ENCODE measurements at places on chromosomes 7 and 10. TPM values are rescaled to one million over a fixed set of nuclear protein-coding genes. Genes with fewer than 3 reads are reported as not detected.
A peak's percentile ranks its signal among the peaks of the same experiment; 100 is the strongest.

DNA sequence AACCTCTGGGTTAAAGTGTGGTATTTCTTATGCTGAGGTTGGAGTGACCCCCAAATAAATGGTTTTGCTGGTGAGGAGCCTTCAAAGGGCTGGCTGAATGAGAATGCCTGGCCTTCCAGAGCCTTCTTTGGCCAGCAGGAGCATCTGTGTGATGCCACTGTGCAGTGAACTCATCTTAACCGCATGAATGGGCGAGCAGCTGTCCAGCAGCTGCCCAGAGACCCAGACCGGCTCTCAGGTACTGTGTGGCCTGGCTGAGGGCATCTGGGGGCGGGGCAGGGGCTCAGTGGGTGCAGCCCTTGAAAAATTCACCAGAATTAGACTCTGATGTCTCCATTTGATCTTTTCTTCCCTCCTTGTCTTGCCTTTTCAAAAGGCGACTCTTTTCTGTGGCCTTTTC is 59.0 kb downstream of the SYPL1 start:
- no peak for DNase-seq
- no peak overlapping the region for H3K27ac ChIP-seq
- peaks cover 9% of the 10 kb centered on the region for H3K27me3 ChIP-seq
- no peak overlapping the region for H3K4me3 ChIP-seq
- no peaks in the 10 kb centered on the region for H3K36me3 ChIP-seq
- H3K4me1 ChIP-seq = peaks cover 35% of the 10 kb centered on the region

GRCh38 chr7:67723591-67723990 is 727.0 kb downstream of the TYW1 start:
- no peaks in the 10 kb centered on the region for H3K27me3 ChIP-seq
- H3K36me3 ChIP-seq = no peaks in the 10 kb centered on the region
- no peak for DNase-seq
- no peaks in the 10 kb centered on the region for H3K4me1 ChIP-seq

GRCh38 chr10:86497621-86498020 is 24.0 kb downstream of the WAPL start:
- H3K36me3 ChIP-seq = peaks cover 5% of the 10 kb centered on the region
- H3K4me1 ChIP-seq = no peaks in the 10 kb centered on the region
- no peaks in the 10 kb centered on the region for H3K27me3 ChIP-seq
- H3K27ac ChIP-seq = no peak overlapping the region
- H3K4me3 ChIP-seq = no peak overlapping the region

GRCh38 chr10:44986670-44987069 is 8.1 kb upstream of the DEPP1 start:
- H3K36me3 ChIP-seq = peaks cover 60% of the 10 kb centered on the region
- H3K27me3 ChIP-seq = no peaks in the 10 kb centered on the region
- H3K4me3 ChIP-seq = no peak overlapping the region
- H3K27ac ChIP-seq = peak overlapping the region; percentile 6
- DNase-seq = no peak

GRCh38 chr7:128408709-128409595 is 830 bp downstream of the IMPDH1 start:
- H3K4me1 ChIP-seq = peaks cover 48% of the 10 kb centered on the region
- peaks cover 3% of the 10 kb centered on the region for H3K27me3 ChIP-seq
- peaks cover 4% of the 10 kb centered on the region for H3K36me3 ChIP-seq
- DNase-seq = no peak
- H3K4me3 ChIP-seq = peak overlapping the region; percentile 71
- peak overlapping the region; percentile 33 for H3K27ac ChIP-seq

DNA sequence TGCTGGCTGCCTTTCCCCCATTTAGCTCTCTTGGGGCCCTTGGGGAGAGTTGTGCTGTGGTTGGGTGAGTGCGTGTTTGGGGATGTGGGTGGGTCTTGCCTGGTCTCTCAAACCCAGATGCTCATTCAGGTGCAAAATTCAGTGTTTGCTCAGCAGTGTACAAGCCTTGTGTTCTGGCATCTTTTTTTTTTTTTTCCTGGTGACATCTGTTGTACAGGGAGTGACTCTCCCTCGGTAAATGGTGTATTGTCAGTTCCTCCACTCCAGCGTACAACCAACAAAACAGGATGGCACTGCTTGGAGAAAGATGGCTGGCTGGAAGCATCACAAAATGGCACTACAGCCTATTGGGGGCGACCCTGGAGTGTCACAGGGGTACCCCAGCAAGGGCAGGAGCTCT is 75.5 kb downstream of the LRMDA start:
- H3K4me1 ChIP-seq = peaks cover 3% of the 10 kb centered on the region
- no peak overlapping the region for H3K27ac ChIP-seq
- no peak for DNase-seq
- H3K4me3 ChIP-seq = no peak overlapping the region

GRCh38 chr10:132133449-132134240 is 53.1 kb upstream of the DPYSL4 start:
- no peaks in the 10 kb centered on the region for H3K27me3 ChIP-seq
- H3K4me1 ChIP-seq = peaks cover 38% of the 10 kb centered on the region
- H3K4me3 ChIP-seq = no peak overlapping the region

DNA sequence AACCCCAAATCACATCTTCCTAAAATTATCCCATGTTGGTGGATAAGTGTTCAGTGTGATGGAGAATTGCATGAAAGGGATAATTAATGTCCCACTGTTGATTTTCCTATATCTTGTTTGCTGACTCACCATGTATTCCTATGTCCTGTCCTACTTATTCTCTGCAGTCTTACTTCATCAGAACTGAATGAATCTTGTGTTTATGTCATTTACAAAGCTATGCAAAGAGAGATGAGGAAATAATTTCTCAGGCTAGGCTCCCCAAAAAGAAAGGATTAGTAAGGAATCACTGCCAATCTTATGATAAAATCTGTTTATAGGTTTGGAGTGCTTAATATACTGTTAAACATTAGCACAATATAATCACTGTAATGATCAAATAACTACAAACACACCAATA is 360.8 kb downstream of the CRPPA start:
- H3K27me3 ChIP-seq = no peaks in the 10 kb centered on the region
- H3K4me1 ChIP-seq = no peaks in the 10 kb centered on the region
- H3K4me3 ChIP-seq = no peak overlapping the region
- no peak overlapping the region for H3K27ac ChIP-seq
- no peaks in the 10 kb centered on the region for H3K36me3 ChIP-seq
- DNase-seq = no peak

GRCh38 chr7:8260871-8261694 is 884 bp downstream of the ICA1 start:
- no peaks in the 10 kb centered on the region for H3K36me3 ChIP-seq
- peak overlapping the region; percentile 53 for H3K4me3 ChIP-seq
- peaks cover 4% of the 10 kb centered on the region for H3K4me1 ChIP-seq

DNA sequence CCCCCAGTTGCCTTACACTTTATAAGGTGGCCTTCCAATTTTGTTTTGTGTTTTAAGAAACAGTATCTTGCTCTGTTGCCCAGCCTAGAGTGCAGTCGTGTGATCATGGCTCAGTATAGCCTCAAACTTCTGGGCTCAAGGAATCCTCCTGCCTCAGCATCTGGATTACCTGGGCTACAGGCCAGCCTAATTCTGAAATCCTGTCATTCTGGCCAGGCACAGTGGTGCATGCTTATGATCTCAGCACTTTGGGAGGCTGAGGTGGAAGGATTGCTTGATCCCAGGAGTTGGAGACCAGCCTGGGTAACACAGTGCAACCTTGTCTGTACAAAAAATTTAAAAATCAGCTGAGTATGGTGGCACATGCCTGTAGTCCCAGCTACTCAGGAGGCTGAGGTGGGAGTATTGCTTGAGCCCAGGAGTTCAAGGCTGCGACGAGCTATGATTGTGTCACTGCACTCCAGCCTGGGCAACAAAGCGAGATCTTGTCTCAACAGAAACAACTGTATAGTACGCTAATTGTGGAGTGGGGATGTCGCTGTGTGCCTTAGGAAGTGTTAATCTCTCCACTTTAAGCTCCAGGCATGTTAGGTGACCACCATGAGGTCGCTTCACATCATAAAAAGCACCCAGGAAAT is 24.7 kb upstream of the RBM33 start:
- H3K36me3 ChIP-seq = no peaks in the 10 kb centered on the region
- DNase-seq = no peak
- H3K27me3 ChIP-seq = no peaks in the 10 kb centered on the region
- H3K4me1 ChIP-seq = no peaks in the 10 kb centered on the region
- H3K4me3 ChIP-seq = no peak overlapping the region
- no peak overlapping the region for H3K27ac ChIP-seq

GRCh38 chr7:24158975-24159374 is 125.0 kb upstream of the NPY start:
- no peak overlapping the region for H3K27ac ChIP-seq
- no peaks in the 10 kb centered on the region for H3K4me1 ChIP-seq
- no peaks in the 10 kb centered on the region for H3K36me3 ChIP-seq
- no peak overlapping the region for H3K4me3 ChIP-seq
- no peaks in the 10 kb centered on the region for H3K27me3 ChIP-seq

DNA sequence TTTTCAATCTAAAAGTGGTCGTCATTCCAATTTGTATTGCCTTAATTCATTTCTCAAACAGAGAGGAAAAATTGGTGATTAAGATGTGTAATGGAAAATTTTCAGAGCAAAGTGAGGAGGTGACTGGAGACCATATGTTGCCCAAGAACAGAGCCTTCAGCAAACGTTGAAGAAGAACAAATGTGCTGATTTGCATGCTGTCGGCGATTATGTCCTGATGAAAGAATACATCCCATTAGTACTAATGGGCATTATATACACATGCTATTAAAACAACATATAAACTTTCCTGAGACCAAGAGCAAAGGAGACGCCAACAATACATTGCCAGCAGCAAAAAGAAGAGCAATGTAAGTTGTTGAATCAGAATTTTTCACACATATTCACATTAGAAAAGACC is 100.0 kb upstream of the ARID5B start:
- no peak for DNase-seq
- H3K4me1 ChIP-seq = peaks cover 6% of the 10 kb centered on the region
- H3K36me3 ChIP-seq = no peaks in the 10 kb centered on the region
- no peaks in the 10 kb centered on the region for H3K27me3 ChIP-seq
- no peak overlapping the region for H3K27ac ChIP-seq
- no peak overlapping the region for H3K4me3 ChIP-seq

DNA sequence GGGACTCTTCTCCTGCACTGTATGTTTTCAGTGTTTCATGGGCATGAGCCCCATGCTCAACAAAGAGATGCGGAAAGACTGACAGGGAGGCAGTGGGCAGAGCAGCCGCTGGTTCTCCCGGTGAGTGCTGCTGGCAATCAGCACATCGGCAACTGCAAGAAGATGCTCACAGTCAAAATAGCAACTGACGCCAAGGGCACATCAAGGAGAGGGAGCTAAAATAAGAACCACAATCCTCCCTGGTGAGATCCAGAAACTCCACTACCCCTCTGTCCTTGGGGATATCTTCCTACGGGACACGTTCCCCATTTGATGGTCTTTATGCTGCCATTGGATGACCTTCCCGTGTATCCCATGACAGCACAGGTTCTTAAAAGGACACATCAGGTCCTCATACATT is 28.9 kb upstream of the SVIL start:
- H3K27ac ChIP-seq = no peak overlapping the region
- peaks cover 8% of the 10 kb centered on the region for H3K4me1 ChIP-seq
- H3K36me3 ChIP-seq = no peaks in the 10 kb centered on the region
- no peaks in the 10 kb centered on the region for H3K27me3 ChIP-seq
- H3K4me3 ChIP-seq = no peak overlapping the region
- no peak for DNase-seq

- H3K4me1 ChIP-seq = no peaks in the 10 kb centered on the region
- H3K27me3 ChIP-seq = no peaks in the 10 kb centered on the region
- H3K36me3 ChIP-seq = no peaks in the 10 kb centered on the region
- DNase-seq = no peak
- H3K4me3 ChIP-seq = no peak overlapping the region
- H3K27ac ChIP-seq = no peak overlapping the region
Observed at GRCh38 chr10:80320377-80320776, 30.9 kb upstream of the MAT1A start.

DNA sequence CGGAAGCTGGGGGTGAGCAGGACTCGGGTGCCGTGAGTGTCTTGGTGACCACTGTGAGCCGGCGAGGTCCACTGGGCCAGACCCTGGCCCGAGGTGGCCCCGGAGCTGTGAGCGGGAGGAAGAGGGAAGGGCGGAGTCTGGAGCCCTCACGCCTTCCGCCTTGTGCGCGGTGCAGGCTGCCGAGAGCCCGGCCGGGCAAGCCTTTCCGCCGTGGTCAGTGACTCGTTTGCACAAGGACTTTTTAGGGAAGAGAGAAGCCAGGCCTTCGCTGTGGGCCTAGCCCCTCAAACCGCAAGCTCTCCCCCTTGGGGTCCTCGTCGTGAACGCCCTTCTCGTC is 40.9 kb upstream of the ZNF32 start:
- H3K4me1 ChIP-seq = peaks cover 25% of the 10 kb centered on the region
- peaks cover 2% of the 10 kb centered on the region for H3K27me3 ChIP-seq
- H3K36me3 ChIP-seq = no peaks in the 10 kb centered on the region

GRCh38 chr7:42893346-42894240 is 18.3 kb downstream of the C7orf25 start:
- no peaks in the 10 kb centered on the region for H3K27me3 ChIP-seq
- no peak for DNase-seq
- H3K4me1 ChIP-seq = peaks cover 8% of the 10 kb centered on the region
- no peak overlapping the region for H3K27ac ChIP-seq
- H3K36me3 ChIP-seq = no peaks in the 10 kb centered on the region

Gene MSS51
- 3.9 TPM for total RNA-seq

Gene NRBF2
- 20.4 TPM for total RNA-seq

Gene SPDYE2B
- not detected for total RNA-seq

Gene HOXA1
- 1.4 TPM for total RNA-seq

Gene HGF
- total RNA-seq = 4.3 TPM

Gene GCK
- 5.1 TPM for total RNA-seq

Gene OR2F2
- total RNA-seq = not detected

Gene CALML3
- total RNA-seq = not detected

Gene GPRIN2
- total RNA-seq = 4.9 TPM

Data from spinal cord (tissue), 10 donors.